ENCODE measurements at places on chromosomes 1 and 21.

- DNase-seq: no peak
Observed at GRCh38 chr1:42189931-42190853, 25.6 kb upstream of the GUCA2A start.

GRCh38 chr1:37631036-37631435 lies 3.7 kb downstream of the RSPO1 start:
- DNase-seq: no peak

- no peak for DNase-seq
Observed at GRCh38 chr1:18731591-18732235, 101.1 kb downstream of the PAX7 start.

GRCh38 chr1:154349121-154349520 lies 23.8 kb downstream of the ATP8B2 start:
- no peak for DNase-seq
